HS-27A (cell line): ENCODE measurements at places on chromosomes 1 and 21.

GRCh38 chr1:156291226-156292061 lies 4.0 kb downstream of the GLMP start:
- peak; percentile 42 for DNase-seq

DNA sequence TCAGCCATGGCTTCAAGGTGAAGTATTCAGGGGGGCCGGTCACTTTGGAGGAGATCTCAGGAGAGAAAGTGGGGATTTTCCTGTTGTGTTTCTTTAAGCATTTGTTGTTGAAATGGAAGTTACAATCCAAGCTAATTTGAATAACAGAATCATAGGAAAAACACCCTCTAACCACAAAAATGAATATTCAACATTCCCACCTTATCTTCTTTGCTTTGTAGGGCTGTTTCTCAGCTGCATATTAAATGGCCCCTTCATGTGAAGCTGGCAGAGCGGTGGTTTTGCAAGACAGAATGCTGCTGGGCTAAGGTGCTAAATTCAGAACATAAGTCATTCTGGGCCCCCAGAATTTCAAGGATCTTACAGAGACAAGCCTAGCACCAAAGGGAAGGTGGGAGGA lies 279.0 kb downstream of the RRAGC start:
- DNase-seq, result no peak

- no peak for DNase-seq
Measured at GRCh38 chr21:21387916-21388315, 389.7 kb downstream of the NCAM2 start.

GRCh38 chr21:45256912-45257672 lies 30.6 kb downstream of the POFUT2 start:
- DNase-seq, result no peak

- no peak for DNase-seq
Measured at GRCh38 chr1:31811605-31812004, 4.2 kb downstream of the SPOCD1 start.

DNA sequence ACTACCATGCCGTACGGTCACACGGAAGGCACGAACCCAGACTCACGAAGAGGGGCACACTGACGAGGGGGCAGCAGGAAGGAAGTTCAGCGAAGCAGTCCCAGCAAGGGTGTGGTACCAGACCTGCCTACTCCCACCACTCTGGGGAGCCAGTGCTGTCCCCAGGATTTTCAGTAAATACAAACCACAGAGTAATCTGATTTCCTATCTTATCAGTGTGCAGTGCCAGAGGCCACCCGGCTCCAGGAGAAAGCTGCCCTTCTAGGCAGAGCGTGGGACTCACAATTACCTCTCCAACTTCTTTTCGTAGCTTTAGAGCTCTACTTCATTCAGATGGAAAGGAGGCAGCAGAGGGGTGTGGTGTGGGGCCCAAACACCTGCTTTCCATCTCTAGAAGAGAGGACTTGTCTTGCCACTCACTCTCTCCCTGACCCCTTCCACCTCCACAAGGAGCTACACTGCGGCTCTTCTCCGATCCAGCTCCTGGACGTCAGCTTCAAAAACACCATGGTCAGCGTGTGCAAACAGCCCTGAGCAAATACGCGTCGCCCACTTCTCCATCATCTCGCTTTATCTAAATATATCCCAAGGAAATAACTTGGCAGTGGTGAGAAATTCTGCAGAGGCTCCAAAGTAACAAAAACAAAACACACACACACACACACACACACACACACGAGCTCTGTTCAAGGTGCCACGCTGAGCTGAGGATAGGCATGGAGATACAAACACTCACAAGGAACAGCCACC lies 98.5 kb downstream of the MRPL37 start:
- no peak for DNase-seq

GRCh38 chr1:217322834-217323233 lies 308.1 kb downstream of the GPATCH2 start:
- DNase-seq, result no peak

DNA sequence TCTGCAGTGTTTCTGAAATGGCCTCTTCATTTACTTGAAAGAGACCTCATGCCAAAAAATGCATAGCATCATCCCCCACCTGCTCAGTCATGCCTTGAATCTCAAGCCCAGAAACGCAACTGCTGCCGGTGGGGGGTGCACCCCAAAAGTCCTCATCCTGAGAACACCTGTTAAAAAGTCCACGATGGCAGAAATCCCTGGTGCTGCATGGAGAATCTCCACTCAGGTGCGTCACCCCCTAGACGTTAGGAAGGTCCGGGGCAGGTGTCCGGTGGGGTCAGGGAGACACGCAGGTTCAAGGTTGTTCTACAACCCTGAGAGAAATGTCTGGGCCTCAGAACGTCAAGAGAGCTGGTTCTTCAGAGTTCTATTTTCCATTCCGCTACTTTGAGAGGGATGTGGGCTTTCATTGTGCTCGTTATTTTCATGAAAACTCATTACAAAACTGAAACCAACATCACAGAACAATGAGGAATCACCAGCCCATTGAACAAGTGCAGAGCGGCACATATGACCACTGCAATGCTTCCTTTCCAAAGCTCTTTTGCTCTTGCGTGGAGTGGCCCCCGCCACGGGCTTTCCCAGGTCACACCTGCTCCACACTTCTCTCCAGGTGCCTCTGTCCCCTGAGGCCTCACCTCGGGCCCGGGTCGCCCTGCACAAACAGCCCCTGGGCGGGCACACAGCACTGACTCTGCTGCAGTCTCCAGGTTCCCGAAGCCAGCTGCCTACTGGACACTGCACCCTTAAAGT lies 201.9 kb downstream of the TOMM20 start:
- no peak for DNase-seq

DNA sequence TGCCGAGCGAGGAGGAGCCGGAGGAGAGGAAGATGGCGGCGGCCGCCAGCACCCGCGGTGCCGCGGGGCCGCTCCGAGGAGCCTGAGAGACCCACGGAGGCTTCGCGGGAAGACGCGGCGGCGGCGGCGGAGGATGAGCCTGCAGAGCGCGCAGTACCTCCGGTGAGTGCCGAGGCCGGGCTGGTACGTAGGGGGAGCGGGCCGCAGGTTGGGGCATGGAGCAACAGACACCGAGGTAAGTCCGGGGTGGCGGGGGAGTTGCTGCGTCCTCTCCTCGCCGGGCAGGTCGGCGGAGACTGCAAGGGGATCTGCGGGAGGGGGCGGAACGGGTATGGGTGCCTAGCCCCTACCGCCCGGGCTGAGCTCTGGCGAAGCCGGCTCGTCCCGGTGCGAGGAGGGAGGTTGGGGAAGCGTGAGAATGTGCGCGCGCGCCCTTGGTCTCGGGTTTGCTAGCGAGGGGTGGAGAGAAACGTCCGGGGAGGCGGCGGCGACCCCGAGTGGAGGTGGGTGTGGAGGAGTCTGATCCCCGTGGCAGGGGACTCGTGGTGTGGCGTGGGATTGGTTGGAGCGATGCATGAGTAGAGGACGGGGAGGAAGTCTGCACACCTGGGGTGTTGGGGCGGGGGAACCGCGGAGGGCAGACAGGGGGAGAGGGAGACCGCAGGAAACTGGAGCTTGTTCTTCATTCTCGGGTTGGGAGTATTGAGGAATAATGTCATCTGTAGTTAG lies at the start of gene SMG7:
Gene SMG7, plus strand, starts transcription at position 12 of the 729 bp plus-strand sequence. Its CDS starts 122 bp downstream, at position 134.
- DNase-seq, result no peak

GRCh38 chr1:236800002-236800620 lies 5.0 kb downstream of the MTR start:
- DNase-seq, result no peak

DNA sequence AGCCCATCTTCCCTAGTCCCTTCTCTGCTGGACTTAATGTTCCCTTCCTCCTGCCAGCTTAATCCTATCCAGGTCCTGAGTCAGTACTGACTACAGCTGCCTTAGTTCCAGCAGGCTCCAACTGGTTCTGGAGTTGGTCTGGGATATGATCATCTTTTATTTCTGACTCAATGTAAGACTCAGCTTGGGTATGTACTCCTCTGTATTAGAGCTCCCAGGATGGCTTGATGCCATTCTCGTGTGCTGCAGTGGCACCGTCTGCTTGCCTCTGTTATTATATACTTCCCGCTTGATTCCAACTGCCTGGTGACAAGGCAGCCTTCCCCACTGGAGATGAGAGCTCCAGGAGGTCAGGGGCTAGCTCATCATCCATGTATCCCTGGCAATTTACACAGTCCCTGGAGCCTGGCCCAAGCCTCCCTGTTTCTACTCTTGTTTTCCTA lies 164.4 kb upstream of the DPT start:
- no peak for DNase-seq

DNA sequence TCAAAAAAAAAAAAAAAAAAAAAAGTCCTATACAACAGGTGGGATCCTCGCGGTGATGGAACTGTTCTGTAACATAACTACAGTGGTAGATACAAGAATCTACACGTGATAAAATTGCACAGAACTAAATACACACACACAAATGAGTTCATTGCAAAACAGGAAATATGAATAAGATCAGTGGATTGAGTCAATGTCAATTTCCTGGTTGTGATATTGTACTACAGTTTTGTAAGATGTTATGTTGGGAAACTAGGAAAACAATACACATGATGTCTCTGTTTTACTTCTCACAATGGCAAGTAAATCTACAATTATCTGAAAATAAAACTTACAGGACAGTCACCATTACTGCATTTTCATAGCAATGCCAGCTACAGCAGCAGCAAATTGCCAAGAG lies 59.8 kb downstream of the ITGB3BP start:
- DNase-seq, result no peak

DNA sequence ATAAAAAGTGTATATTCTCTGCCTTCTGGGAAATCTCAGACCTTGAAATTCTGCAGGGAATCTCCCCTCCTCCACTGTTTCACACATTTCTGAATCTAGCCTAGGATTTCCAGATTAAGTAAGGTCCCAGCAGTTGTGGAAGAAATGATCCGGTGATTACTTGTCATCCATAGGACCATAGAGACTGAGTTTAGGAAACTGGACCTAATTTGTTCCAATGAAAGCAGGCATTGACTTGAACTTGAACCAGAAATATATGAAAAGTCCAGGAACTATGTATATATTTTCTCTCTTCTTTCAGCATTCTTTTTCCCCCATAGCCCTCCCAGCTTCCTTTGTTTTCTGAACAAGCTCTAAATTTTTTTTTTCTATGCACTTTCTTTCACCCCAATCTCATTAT lies 149.5 kb upstream of the SPAG17 start:
- DNase-seq, result no peak

DNA sequence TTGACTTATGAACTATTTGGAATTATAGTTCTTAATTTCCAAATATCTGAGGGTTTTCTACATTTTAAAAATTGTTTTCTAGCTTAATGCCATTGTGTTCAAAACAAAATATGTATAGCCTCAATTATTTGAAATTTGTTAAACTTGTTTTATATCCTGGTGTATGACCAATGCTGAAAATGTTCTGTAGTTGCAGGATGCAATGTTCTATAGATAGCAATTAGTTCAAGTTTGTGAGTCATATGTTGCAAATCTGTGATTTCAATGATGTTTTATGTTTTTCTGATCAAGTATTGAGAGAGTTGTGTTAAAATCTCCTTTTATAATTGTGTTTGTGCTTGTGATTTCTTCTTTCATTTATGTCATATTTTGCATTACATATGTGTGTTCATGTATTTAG lies 517.5 kb downstream of the ADGRL2 start:
- DNase-seq, result no peak

DNA sequence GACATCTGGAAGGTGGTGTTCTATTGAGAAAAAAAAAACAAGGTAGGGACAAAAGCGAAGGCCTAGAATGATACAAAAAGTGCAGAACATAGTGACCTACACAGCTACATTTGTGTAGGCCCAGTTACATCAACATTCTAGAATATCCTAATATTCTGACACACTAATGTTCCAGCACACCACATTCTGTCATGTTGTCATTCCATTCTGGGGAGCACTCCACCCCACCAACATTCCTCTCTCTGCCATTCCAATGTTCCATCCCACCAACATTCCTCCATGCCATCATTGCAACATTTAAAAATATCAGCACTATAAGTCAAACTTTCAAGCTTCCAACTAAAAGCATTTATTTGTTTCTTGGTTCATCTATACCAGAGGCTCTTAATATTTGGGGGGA lies 28.5 kb downstream of the COA7 start:
- DNase-seq, result peak; percentile 71

- no peak for DNase-seq
Measured at GRCh38 chr1:24391882-24392603, 21.5 kb downstream of the STPG1 start.

DNA sequence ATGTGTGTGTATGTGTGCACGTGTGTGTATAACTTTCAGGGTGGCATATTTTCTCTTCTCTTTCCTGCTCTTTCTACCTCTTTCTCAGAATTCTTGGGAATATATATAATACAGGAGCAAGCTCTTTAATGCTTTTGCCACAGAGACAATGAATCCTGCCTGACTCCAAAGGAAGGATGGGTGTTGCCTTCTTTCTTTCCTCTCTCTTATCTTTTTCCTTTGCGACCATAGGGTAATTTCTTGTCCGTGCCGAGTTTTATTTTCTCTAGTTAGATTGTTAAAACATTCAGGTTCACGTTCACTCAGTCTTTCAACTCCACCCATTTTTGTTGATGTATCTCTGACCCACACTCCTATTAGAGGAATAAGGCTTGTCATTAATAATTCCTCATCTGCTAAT lies 129.0 kb upstream of the C1orf21 start:
- DNase-seq, result no peak

DNA sequence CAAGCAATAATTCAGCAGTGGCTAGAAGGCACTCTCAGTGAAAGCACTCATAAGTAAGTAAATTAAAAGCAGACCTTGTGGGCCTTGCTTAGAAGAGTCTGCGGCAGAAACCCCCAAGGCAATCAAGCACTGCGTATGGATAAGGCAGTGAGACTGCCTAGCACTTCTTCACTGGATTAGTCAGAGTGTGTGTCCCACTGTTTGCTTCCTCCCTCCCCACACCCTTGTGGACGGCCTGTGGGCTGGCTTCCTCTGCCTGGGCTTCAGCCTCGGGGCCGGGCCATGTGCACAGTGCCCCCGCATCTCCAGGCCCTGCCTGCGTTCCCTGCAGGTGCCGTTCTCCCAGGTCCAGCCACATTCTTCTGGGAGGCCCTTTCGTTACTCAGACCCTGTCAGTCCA lies 23.8 kb downstream of the AGT start:
- no peak for DNase-seq

GRCh38 chr1:101284622-101285218 lies 47.9 kb downstream of the S1PR1 start:
- no peak for DNase-seq

- no peak for DNase-seq
Measured at GRCh38 chr1:46188295-46189030, 9.8 kb downstream of the POMGNT1 start.

DNA sequence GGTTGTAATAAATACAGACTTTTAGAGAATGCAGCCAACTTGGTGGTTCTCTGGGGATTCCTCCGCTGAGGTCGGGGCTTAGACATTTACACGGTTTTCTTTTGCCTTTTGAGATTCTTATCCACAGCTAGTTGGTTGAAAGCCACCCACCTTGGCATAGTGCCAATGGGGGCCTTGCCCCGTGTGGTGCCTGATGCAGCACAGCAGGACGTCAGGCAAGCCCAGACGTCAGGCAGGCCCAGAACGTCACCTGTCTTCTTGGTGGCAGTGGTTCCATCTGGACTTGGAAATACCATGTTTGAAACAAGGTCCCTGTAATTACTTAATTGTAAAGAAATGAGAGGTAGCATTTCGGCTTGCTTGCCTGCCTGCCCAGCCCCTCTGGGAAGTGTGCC lies 78.5 kb downstream of the GALNT2 start:
- no peak for DNase-seq
